ENCODE measurements at places on chromosomes 5 and 9.

DNA sequence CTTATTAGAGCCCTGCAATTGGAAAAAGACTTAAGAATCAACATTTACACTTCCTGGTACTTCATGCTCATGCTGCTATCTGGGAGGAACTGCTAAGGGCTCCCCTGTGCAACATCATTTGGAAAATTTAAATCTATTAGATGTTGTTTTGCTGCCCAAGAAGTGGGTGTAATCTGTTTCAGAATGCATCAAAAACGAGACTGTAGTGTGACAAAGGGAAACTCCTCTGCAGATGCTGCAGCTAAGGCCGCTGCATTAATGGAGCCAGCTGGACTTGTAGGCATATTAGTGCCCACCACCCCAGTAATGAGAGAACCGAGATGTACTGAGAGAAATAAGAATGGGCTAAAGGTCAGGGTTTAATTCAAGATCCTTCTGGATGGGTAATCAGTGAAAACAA is 11.1 kb upstream of the PAIP1 start:
- no peak for DNase-seq

GRCh38 chr5:104635227-104635626 is 1072.6 kb upstream of the NUDT12 start:
- DNase-seq = no peak

GRCh38 chr5:128681764-128682592 is 143.9 kb upstream of the FBN2 start:
- no peak for DNase-seq

DNA sequence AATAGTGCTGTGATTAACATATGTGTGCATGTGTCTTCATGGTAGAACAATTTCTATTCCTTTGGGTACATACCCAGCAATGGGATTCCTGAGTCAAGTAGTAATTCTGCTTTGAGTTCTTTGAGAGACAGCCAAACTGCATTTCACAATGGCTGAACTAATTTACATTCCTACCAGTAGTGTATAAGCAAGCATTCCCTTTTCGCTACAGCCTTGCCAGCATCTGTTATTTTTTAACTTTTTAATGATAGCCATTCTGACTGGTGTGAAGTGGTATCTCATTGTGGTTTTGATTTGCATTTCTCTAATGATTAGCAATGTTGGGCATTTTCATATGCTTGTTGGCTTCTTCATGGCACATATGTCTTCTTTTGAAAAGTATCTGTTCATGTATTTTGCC is 308.5 kb downstream of the ARRDC3 start:
- DNase-seq = no peak

- no peak for DNase-seq
Observed at GRCh38 chr9:103839197-103839596, 254.9 kb upstream of the SMC2 start.

- DNase-seq = no peak
Observed at GRCh38 chr5:40552981-40553380, 126.7 kb upstream of the PTGER4 start.

DNA sequence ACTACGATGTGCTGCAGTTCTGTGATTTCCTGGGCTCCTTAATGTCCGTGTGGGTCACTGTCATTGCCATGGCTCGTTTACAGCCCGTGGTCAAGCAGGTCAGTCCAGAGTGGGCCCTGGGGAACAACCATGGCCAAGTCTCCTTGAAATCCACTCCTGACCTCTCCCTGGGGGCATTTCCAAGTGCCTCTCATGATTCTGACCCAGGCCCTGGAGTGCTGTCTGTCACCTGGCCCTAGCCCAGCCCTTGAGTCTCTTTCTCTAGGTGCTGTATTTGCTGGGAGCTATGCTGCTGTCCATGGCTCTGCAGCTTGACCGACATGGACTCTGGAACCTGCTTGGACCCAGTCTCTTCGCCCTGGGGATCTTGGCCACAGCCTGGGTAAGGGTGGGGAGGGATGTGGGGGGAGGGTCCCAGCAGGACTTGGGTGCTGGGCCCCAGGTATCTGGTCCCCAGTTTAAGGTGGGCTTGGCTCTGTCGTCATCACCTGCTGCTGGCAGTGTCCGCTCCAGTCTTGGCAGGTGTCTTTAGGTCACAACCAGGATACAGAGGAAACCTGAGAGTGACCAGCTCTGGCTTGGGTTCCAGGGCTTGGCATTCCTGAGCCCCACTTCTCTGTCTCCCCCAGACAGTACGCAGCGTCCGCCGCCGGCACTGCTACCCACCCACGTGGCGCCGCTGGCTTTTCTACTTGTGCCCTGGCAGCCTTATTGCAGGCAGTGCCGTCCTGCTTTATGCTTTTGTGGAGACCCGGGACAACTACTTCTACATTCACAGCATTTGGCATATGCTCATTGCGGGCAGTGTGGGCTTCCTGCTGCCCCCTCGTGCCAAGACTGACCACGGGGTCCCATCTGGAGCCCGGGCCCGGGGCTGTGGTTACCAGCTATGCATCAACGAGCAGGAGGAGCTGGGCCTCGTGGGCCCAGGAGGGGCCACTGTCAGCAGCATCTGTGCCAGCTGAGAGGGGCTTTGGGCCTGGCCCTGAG is 17.0 kb downstream of the OR13J1 start:
- DNase-seq = no peak

DNA sequence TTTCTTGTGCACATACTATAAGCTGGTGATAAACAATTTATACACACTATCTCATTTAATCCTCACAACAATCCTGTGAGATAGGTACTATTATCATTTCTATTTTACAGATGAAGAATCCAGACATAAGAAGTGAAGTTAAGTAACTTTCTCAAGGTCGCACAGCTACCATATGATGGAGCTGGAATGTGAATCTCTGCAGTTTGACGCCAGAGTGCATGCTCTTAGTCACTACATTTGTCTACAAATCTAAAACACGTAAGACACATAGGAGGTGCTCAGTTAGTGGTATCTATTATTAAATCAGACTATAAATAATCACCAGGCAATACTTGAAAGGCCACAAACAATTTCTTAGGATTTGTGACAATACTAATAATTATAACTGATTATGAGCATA is 45.0 kb upstream of the CDKN2B start:
- DNase-seq = no peak

DNA sequence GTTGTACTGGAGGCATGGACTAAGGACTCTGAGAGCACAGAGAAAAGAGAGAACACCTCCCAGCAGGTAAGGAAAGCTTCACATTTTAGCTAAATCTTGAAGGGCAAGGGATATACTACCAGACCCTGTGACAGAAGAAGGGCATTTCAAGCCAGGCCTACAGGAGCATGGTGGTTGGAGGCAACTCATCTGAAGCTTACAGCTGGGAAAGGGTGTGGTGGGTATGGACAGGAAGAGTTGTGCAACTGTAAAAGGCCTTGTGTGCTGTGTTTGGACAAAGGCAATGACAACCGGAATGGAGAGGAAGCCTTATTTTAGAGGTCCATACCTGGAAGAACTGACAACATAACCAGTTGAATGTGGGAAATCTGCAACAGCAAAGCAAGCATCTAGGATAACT is 31.2 kb downstream of the NIPSNAP3B start:
- DNase-seq = no peak

DNA sequence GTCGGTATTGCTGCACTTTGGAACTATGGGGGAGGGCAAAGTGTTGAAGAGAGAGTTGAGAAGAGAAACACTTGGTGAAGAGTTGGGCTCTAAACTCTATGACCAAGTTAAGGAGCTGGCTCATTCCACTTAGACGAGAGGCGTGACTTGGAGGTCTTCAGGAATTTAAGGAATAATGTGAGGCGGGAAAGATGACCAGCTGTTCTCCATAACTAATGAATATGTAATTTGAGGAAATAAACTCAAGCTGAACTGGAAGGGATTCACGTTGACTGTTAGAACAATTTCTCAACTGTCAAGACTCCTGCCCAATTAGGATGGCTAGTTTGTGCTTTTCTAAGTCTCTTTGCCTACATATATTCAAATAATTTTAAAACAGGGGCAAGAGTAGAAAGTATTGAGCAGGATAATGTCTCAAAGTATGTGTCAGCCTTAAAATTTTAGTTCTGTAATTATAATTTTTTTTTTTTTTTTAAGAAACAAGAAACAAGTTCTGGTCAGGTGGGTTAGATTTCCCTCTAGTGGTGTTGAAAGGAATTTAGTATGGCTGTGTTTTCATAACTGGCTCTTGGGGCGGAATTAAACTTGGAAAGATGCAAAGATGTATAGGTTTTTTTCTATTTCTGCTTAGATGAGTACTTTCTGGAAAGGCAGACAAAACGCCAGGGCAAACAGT is 33.4 kb downstream of the TMEM252 start:
- no peak for DNase-seq

GRCh38 chr5:55969956-55970355 is 24.8 kb downstream of the IL6ST start:
- DNase-seq = no peak

DNA sequence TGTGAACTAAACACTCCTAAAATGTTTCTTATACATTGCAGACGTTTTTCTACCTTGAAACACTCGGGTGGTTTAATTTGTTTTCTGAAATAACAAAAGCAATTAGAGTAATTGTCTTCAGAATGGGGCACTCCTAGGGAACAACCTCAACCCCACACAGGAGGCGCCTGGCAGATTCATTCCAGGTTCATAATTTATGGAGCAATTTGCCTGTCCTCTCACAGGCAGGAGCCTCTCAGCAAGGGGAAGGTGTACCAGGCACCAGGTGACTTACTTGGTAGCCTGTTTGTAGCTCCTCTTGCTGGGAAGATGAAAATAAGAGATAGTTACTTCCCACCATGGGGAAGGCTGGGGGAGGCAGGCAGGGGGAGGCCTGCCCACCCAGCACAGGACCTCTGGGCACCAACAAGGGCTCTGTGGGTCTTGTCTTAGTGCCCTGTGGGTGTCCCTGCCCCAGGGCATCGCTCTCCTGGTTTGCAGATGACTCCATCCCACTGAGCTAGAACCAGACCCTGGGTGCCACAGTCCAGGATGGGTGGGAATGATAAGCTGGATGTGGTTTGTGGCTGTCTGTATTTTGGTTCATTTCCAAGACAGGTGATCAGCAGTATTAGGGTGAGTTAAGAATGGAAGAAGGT is 144.4 kb downstream of the FSTL4 start:
- no peak for DNase-seq

DNA sequence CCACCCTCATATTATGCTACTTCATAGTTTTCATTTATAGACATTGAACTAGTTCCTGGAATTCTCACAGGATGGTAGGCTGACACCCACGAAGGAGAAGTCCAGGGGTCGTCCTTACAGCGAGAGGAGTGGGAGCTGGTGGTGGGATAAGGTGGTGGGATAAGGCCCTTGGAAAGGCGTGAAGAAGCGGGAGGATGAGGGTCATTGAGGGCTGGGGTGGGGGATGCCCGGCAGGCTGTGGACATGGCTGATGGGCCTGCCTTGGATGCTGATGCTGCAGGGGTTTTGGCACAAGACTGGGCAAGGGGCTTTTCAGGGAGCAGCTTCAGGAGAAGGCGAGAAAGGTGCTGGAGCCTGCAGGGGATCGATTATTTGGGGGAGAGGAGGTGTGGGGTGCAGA is 9.4 kb downstream of the DAB2IP start:
- no peak for DNase-seq

DNA sequence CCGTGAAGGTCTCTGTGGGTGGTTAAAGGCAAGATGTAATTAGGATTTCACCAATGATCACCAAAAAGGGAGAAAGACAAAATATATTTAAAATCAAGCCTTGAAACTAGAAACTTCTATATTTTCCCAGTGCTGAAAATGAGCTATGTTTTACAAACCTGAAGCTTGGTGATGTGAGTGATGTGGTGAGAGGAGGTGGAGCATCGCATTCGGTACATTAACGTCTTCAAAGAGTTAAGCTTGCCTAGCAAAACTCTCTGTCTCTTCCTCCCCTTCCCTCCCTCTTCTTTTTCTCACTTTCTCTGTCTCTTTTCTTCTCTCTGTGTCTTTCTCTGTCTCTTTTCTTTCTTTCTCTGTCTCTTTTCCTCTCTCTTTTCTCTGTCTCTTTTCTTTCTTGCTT is 347.3 kb upstream of the IRX2 start:
- DNase-seq = no peak
